ENCODE measurements at places on chromosomes 3 and 15.

- DNase-seq, result peak; percentile 57
Measured at GRCh38 chr3:11544412-11545181, 99.1 kb downstream of the VGLL4 start.

GRCh38 chr15:90028376-90028944, 27.3 kb downstream of the ZNF710 start:
- no peak for DNase-seq

DNA sequence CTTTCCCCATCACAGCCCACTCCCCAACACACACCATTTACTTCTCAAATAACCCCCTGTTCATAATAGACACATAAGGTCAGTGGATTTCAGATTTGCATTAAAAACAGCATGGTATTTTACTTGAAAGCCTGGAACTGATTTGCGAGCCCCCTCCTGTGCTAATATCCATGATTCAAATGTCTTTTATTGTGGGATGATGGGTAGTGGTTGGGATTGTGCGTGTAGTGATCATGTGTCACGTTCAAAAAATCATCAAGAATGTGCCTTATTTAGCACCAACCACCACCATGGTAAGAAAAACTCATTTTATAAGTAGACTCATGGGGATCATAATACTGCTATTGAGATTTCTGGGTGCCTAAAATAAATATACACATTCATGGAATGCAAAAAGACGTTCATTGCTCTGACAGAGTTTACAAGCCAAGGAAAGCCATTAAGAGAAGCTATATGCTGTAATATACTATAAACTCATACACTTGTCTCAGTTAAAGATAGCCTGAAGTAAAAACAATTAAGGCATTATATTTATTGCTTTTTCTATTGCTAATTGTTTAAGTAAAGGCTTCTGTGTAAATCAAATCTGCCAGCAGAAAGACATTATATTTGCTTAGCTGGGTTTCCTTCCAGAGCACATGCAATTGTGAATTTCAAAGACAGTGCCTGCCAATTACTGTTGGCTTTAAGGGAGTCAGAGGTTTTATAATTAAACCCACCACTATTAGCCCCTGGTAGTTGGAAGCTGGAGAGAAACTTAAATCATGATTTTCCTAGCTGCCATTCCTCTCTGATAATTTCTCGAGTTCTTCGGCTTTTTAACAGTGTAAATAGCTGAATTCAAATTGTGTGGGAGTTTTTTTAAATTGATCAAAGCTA, 4.0 kb downstream of the TRAT1 start:
- DNase-seq, result no peak

GRCh38 chr3:28349469-28350000, 911 bp upstream of the AZI2 start:
- DNase-seq, result peak; percentile 55

DNA sequence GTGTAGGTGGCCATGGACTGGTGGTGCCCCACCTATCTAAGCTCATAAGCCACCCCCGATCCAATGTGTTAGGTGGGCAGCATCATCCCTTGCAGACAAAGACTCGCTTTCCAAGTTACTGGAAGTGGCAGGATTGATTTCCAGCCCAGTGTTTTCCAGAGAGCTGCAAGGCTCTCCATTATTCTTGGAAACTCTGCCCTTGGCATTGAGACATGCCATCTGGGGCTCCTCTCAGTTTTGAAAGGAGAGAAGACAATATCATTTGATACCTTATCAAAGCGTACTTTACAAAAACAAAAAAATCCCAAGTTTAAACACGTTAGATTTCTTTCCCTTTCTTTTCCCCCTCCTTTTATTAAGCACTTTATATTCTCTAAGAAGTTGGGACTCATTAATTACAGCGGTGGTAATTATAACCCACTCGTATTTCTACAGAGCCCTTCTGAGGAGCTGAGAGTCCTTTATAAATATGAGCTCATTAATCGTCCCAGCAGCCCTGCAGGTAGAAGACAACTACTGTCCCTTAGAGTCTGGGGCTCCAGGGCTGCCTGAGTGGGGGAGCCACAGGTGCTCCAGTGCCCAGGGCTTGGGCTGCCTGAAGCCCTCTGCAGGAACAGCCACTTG, 226.1 kb downstream of the TLE3 start:
- DNase-seq, result no peak

DNA sequence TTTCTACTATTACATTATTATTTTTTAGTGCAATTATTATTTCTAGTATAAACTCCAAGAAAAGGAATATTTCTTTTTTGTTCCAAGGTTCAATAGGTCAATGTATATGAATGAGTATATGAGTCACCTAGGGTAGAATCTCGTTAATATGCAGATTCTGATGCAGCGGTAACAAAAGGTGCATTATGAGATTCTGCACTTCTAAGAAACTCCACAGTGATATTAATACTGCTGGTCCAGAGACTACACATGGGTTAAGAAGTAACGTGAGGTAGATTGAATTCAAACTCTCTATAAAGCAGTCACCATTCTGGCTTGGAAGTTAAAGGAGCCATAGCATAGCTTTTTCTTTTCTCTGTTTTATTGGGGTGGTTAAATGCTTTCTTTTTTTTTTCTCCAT, 596.2 kb upstream of the TBL1XR1 start:
- DNase-seq, result no peak

GRCh38 chr3:146131616-146132410, 29.2 kb downstream of the PLOD2 start:
- DNase-seq, result peak; percentile 90

GRCh38 chr15:99909592-99910295, 176.5 kb upstream of the LYSMD4 start:
- DNase-seq, result no peak

DNA sequence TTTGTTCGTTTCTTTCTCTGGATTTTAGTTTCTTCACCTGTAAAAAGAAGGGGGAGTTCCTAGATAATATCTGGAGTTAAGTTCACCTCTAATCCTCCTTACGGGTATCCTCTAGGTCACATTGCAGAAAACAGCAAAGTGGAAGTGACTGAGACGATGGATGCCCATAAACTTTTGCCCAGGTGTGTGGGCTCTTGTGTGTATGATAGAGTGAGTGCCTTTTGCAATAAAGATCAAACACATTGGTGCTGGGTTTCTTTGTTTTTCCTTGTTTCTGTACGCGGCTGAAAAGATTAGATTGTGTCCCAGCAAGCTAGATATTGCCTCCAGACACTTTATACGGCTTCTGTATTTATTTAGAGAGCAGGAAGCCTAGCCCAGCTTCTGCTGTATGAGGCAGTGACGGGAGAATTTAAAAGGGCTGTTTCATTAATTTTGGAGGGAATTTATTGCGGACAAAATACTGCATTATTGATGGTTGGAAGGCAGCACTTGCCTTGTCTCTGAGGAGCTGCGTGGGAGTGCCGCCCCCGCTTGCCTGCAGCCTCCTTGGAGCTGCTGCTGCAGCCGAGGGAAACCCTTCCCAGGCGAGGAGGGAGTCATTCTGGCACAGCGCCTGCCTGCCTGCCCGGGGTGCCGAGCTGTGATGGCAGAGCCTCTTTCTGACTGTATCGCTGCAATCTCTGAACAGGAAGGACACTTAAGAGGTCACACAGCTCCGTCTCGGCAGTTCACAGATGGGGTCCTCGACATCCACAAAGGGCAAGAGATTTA, 38.5 kb downstream of the PYDC2 start:
- DNase-seq, result peak; percentile 61
